ENCODE measurements at places on chromosomes 1 and 21. TPM values are rescaled to one million over a fixed set of nuclear protein-coding genes. Genes with fewer than 3 reads are reported as not detected.

FLG gene
- polyA plus RNA-seq, result not detected

DNA sequence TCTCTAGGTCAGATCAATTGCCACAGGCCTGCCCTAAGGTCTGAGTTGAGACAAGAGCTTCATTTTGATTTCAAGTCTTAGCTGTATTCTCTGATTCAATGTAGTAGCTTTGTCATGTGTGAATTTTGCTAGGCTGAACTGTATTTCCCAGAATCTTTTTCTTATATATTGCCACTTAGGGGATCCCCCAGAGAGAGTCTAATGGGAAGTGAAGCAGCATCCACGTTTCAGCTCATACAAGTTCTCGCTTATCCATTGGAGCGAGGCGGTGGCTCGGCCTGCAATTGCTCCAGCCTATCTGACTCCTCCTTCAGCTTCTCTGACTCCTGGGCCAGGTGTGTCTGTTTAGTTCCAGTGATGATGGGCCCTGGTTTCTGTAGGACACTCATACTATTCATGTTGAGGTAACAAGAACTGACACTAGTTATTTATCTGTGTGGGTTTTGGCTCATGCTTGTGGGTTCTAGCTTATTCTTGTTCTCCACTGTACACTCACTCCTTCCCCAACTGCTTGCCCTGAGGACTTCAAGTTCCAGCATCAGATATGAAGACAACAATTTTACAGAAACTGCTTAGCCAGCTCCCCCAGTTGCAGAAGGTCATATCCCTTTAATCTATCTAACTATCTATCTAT, 48.2 kb downstream of the TBX19 start:
- no peaks in the 10 kb centered on the region for H3K27me3 ChIP-seq
- no peaks in the 10 kb centered on the region for H3K4me1 ChIP-seq
- H3K36me3 ChIP-seq, result peaks cover 6% of the 10 kb centered on the region
- no peak for DNase-seq

DNA sequence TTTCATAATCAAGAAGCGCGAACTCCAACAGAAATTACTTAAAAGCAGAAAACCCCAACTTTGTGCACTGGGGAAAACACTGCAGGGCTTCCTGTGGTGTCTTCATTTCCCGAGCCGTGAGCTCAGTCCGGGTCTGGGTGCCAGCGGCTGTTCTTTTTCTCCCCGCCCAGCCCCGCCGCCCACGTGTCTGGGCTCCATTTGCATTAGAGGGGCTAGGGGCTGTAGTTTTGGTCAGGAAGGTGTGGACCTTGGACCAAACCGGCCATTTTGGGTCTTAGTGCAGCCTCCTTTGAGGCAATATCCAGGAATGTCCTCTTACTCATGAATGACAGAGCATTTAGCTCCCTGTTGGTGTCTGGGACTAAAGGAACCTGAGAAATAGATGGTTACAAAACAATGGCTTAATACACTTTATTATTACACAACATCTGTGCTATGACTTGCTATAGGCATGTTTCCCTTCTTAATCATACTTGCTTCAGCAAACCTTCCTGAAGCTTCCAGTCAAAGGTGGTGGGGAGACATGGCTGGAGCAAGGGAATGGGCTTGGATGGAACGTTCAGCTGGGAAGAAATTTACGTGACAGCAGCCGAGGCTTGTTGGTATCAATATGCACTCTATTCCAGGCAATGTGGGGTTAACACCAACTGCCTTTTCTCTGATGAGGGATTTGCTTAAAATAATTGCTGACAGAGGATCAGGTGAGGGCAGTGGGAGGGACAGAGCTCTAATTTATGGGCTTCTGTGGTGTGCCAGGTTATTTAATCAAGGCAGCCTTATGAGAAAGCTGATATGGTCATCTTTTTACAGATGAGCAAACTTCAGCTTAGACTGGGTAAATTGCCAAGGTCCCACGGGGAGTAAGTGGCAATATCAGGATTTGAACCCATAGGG, 1.1 kb downstream of the AGTRAP start:
- peak overlapping the region; percentile 71 for H3K4me3 ChIP-seq
- H3K27me3 ChIP-seq, result no peaks in the 10 kb centered on the region
- peak overlapping the region; percentile 56 for H3K27ac ChIP-seq
- H3K4me1 ChIP-seq, result no peaks in the 10 kb centered on the region
- no peaks in the 10 kb centered on the region for H3K36me3 ChIP-seq
- peak; percentile 66 for DNase-seq

- no peak for DNase-seq
- H3K27ac ChIP-seq, result no peak overlapping the region
- peaks cover 3% of the 10 kb centered on the region for H3K4me1 ChIP-seq
- H3K36me3 ChIP-seq, result no peaks in the 10 kb centered on the region
- no peak overlapping the region for H3K4me3 ChIP-seq
- H3K27me3 ChIP-seq, result no peaks in the 10 kb centered on the region
Observed at GRCh38 chr1:19921310-19921709, 2.1 kb downstream of the PLA2G2E start.

CLIC6 gene
- 0.03 TPM for polyA plus RNA-seq

SH2D5 gene
- 6.5 TPM for polyA plus RNA-seq

- H3K27ac ChIP-seq, result no peak overlapping the region
- DNase-seq, result no peak
- no peak overlapping the region for H3K4me3 ChIP-seq
- H3K27me3 ChIP-seq, result no peaks in the 10 kb centered on the region
- H3K4me1 ChIP-seq, result no peaks in the 10 kb centered on the region
- H3K36me3 ChIP-seq, result peaks cover 49% of the 10 kb centered on the region
Observed at GRCh38 chr21:32599526-32599925, 12.7 kb downstream of the CFAP298 start.

GRCh38 chr1:236733653-236734052, 47.4 kb downstream of the ACTN2 start:
- H3K27me3 ChIP-seq, result no peaks in the 10 kb centered on the region
- no peak overlapping the region for H3K4me3 ChIP-seq

DNA sequence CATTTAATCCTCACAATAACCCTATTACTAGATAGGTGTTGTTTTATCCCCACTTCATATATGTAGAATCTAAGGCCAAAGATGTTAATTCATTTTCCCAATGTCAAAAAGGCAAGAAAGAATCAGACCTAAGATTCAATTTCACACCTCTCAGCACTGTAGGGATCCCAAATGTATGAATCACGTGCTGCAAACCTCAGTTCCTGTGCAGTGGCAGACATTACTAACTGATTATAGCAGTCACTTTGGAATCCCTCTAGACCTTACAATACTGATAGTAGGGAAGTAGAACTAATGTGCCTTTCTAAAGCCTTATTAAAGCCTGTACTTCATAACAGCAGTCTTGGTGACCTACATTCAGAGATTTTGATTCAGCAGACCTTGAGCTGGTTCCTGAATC, 2.3 kb downstream of the C1orf87 start:
- H3K4me1 ChIP-seq, result peaks cover 5% of the 10 kb centered on the region
- no peaks in the 10 kb centered on the region for H3K36me3 ChIP-seq
- no peak for DNase-seq
- H3K27ac ChIP-seq, result no peak overlapping the region
- H3K27me3 ChIP-seq, result no peaks in the 10 kb centered on the region

- DNase-seq, result no peak
- no peaks in the 10 kb centered on the region for H3K27me3 ChIP-seq
- H3K4me3 ChIP-seq, result no peak overlapping the region
- no peak overlapping the region for H3K27ac ChIP-seq
Observed at GRCh38 chr1:183638649-183639387, 3.2 kb upstream of the ARPC5 start.

DNA sequence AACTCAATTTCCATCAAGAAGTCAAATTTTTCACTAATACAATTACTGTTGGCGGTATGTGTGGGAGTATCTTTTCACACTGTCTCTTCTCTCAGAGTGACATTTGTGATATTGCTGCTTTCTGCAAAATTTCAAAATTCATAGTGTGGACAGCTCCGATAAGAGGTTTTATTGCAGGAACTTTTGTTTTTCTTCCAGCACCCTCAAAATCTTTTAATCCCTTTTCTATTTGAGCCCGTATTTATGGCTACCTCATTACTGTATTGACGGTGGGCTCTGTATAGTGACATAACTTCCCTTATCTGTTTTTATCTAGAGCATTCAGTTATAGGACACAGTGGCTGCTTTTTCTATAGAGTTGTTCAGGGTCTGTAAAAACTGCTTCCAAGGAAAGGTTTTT, 794.4 kb upstream of the TMPRSS15 start:
- no peak overlapping the region for H3K4me3 ChIP-seq
- no peaks in the 10 kb centered on the region for H3K36me3 ChIP-seq
- DNase-seq, result no peak

- DNase-seq, result no peak
- H3K4me3 ChIP-seq, result no peak overlapping the region
- H3K27me3 ChIP-seq, result no peaks in the 10 kb centered on the region
- no peaks in the 10 kb centered on the region for H3K4me1 ChIP-seq
- no peaks in the 10 kb centered on the region for H3K36me3 ChIP-seq
Observed at GRCh38 chr1:186626356-186626932, 53.8 kb downstream of the PTGS2 start.
